ENCODE measurements at places on chromosomes 16 and 17.

- DNase-seq = no peak
These were observed 3.3 kb downstream of the TAOK1 start for GRCh38 chr17:29393436-29393835.

DNA sequence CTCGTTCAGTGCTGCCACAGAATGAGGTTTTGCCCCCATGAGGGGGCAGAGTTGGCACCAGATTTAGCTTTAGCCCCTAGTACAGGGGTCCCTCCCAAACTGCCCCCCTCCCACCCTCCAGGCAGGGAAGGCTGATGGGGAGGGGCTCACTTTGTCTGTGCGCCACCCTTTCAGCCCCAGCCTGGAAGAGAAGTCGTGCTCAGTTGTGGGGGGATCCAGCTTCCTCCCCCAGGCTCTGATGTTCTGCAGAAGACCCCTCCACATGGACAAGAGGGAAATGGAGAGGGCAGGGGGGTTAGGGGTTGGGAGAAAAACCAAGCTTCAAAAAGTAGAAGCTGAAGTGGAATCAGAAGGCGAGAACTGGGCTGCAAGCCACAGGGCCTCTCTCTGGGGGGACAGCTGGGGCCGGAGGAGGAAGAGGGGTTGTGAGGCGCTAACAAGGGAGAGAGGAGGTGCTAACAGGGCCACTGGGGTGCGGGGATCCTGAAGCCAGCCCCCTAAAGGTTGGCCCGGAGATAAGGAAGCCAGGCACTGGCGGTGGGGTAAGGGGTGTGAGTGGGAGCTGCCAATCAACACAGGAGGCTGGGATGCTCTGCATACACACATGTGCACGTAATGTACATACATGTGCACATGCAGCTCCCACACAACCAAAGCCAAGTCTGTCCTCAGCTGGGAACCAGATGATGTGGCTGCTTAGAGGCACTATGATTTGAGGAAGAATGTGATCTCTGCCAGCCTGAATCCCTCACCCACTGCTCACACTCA, 7.0 kb upstream of the TMEM92 start:
- no peak for DNase-seq

- DNase-seq = no peak
These were observed 31.0 kb upstream of the C16orf78 start for GRCh38 chr16:49342336-49343265.

GRCh38 chr16:85673529-85674417, 15.0 kb downstream of the GINS2 start:
- no peak for DNase-seq

DNA sequence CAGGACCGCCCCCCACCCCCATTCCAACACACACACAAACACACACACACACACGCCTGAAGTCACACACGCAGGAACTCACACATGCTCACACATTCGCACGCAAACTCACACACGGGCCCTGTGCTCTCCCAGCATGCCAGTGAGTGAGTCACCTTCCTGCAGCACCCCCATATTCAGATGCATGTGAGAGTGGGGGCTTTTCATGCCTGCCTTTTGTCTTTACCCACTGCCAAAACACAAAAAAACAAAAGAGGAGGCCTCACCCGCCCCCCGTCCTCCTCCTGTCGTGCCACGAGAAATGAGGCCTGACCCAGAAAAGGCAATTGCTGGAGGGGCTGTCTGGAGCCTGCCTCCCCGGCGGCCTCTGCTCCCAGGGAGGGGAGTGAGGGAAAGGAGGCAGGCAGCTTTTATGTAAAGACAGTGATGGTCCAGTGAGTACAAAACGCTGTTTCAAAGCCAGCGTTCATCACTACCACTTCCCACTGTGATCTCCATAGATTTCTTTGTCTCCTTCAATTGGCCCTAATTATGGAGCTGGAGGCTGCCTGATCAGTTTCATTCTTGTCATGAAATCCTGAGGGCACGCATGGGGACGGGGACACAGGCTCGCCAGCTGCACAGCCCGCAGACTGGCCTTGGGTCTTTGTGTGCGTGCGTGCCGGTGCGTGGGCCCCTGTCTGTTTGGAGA, 29.5 kb upstream of the GSE1 start:
- no peak for DNase-seq

GRCh38 chr17:53626286-53626685, 196.4 kb upstream of the KIF2B start:
- no peak for DNase-seq

DNA sequence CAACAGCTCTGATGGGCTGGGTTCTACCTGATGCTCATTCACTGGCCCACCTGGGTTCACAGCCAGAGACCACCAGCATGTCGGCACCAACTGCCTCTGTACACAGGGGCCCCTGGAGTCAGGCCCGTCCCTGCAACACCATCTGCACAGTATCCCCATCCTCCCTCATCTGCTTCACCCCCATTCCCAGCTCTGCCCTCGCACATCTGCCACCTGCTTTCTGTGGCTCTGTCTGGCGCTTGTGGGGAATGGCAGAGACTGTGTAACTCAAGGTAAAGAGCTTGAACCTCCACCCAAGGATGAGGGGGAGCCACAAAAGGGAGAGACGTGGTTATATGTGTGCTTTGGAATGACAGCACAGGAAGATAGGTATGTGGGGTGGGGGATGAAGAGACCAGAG, 27.2 kb downstream of the SMPD3 start:
- DNase-seq = no peak

- DNase-seq = no peak
These were observed 25.0 kb upstream of the KCNJ2 start for GRCh38 chr17:70144260-70144846.

GRCh38 chr17:21373036-21373435, 3.1 kb upstream of the KCNJ12 start:
- no peak for DNase-seq

GRCh38 chr17:39927101-39927928, at the start of the genes LRRC3C and ORMDL3:
Gene LRRC3C, plus strand, starts transcription at chr17:39927732. Its CDS starts 13,792 bp downstream, at chr17:39941524.
Gene ORMDL3, minus strand, starts transcription at chr17:39927601. Its CDS starts 3,398 bp downstream, at chr17:39924203.
- DNase-seq = peak; percentile 85

- no peak for DNase-seq
These were observed 9.2 kb upstream of the KANSL1 start for GRCh38 chr17:46202424-46202823.

DNA sequence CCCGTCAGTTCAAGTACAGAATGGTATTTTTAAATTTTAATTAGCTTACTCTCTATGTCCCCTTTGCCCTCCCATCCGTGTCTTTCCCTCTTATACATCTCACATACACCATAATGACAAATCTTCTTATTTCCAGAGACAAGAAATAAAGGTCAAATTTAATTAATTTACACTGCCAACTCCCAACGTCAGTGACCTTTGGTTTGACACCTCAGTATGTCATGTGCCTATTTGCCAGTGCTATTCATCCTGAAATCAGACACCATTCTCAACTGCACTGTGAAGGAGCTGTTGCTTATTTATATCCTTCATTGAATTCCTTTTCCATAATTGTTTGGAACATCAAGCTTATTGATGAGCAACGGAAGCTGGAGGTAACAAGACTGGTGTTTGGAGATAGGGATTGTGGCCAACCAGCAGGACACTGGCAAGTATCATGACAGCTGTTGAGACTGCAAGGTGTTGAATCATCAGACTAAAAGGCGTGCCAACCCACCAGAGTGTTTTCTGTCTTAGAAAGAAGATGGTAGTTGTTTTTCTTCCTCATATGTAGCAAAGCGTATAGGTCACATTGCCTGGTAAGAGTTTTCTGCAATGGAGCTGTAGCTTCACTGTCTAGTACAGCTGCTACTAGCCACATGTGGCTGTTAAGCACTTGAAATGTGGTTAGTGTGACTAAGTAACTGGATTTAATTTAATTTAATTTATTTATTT, 12.5 kb downstream of the CALCOCO2 start:
- DNase-seq = no peak

DNA sequence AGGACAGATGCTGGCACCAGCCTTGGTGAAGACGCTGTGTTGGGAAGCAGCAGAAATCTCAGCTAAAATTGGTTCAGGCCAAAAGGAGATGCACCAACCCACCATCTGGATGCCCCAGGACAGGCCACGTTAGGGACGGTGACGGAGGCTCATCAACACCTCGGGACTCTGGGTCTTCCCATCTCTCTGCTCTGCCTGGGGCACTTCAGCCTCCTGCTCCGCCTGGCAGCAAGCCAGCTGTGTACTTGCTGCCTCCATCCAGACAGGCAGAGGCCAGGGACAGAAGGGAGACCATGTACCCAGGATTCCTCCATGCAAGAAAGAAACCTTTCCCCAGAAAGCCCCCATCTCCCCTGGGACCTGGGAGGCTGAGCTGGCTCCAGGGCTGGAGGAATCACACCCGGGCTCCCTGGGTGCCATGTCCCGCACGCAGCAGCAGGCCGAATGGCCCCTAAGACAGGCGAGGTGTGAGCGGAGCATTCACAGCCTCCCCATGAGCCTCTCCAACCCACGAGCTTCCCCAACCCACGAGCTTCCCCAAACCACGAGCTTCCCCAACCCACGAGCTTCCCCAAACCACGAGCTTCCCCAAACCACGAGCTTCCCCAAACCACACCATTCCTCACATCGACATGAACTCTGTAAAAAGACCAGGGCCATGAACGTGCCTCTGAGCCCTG, 274.5 kb downstream of the C16orf95 start:
- no peak for DNase-seq

- DNase-seq = no peak
These were observed 18.5 kb downstream of the CRLF3 start for GRCh38 chr17:30805944-30806456.

DNA sequence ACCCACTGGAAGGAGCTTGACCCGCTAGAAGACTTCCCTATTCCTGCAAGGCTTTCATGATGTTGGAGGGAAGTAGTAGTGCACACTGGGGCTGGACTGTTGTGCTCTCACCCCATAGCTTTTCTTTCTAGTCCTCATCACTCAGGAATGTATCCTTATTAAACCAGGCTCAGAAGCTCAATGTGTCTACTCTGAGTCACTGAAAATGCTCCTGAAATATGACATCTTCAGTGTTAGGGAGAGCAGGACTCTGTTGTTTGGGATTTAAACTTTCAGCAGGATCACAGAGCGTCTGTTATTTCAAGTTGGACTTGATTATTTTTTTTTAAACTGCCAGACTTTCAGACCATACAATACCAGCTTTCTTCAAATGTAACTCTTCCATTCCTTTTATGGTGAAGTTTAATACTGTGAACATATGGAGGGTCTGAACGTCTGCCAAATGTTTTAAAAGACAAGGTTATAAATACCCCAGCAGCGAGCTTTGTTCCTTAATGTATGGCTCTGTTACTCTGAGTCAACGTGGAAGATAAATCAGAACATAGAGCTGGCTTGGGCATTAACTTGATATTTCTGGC, 257.5 kb downstream of the CDH11 start:
- no peak for DNase-seq

DNA sequence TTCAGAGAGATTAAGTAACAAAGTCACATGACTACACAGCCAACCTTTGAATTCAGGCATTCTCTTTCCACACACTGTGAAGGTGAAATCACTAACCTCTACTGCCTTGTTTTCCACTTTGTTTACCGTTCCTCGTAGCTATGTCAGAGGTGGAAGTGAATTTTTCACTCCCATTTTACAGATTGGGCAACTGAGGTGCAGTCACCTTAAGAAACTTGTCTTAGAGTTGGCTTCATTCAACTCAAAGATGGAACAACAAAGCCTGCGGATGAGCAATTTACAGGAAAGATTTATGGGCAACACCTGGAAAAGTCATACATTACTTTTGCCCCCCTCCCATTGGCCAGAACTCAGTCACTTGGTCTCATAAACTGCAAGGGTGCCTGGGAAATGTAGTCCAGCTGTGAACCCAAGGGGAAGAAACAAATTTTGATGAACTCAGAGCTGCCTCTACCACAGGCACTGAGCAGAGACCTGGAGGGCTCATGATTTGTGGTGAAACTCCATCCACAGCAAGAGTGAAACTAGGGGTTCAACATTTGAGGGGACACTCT, 784.6 kb upstream of the EEF2KMT start:
- DNase-seq = no peak

- no peak for DNase-seq
These were observed 224.5 kb downstream of the ZNF423 start for GRCh38 chr16:49631187-49632041.

DNA sequence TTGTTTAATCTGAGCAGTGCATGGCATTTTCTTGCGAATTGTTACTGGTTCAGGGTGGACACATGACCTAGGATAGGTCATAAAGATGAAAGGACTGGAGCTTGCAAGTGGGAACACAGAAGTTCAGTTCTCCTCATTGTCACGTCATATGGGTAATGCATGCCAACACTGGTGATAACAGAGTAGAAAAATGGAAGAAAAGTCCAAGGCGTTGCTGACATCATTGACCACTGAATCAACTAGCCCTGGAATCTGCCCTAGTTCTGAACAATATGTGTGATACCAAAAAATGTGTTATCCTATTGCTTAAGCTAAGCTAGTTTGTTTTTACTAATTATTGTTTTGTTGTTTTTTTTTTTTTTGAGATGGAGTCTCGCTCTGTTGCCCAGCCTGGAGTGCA, 234.2 kb upstream of the MAF start:
- DNase-seq = no peak

GRCh38 chr16:12054396-12054795, 77.9 kb downstream of the SNX29 start:
- DNase-seq = no peak

Data from T-helper 17 cell (primary cell).